CD4-positive, alpha-beta T cell treated with Interleukin-15 for 4 hours (primary cell): ENCODE measurements at places on chromosomes 2 and 18.
A peak's percentile ranks its signal among the peaks of the same experiment; 100 is the strongest.

DNA sequence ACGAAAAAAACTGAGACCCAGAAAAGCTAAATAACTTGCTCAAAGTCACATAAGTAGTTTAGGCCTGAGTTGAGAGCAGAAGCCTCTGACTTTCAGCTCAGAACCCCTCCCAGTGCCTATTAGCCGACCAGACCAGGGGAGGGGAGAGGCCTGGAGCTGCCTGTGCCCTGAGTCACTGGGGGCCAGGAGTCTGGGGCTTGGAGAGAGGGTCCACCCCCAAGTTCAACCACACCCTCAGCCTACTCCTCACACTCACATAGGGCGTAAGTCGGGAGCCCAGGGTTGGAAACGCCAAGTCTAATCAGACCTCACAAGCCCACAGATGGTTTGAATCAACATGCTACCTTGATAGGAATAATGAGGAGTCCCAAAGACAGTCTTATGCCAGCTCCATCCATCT, 12.6 kb upstream of the PKDCC start:
- no peak for DNase-seq

- DNase-seq, result peak; percentile 43
Measured at GRCh38 chr2:105934467-105934866, 189.8 kb downstream of the NCK2 start.

DNA sequence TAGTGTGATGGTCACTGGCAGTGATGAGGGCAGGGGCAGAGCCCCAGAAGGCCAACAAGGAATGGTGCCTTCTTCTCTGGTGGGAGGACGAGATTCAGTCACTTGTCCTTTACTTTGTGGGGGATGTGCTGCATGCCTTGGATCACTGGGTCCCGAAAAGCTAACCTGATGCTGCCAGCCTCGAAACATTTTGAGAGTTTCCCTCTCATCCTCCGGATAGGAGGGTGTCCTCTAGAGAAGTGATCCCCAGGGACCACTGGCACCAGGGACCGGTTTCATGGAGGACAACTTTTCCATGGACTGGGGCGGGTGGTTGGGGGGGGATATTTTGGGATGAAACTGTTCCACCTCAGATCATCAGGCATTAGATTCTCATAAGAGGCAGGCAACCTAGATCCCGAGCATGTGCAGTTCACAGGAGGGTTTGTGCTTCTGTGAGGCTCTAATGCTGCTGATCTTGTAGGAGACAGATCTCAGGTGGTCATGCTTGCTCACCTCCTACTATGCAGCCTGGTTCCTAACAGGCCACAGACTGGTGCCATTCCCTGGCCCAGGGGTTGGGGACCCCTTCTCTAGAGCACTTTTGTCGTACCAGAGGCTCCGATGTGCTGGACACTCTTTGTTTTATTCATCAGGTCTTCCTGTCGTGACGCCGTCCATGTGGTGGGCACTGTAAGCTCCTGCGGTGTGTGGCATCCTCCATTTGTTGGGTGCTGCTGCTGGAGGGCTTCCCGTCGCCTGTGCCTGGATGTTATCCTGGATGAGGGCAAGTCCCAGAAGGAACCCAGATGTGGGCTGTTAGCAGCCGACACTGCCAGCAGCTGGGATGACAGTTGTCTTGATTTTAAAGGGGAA, 68.5 kb upstream of the HDAC4 start:
- no peak for DNase-seq

GRCh38 chr2:161233858-161234431, 73.7 kb downstream of the TANK start:
- DNase-seq, result peak; percentile 21

DNA sequence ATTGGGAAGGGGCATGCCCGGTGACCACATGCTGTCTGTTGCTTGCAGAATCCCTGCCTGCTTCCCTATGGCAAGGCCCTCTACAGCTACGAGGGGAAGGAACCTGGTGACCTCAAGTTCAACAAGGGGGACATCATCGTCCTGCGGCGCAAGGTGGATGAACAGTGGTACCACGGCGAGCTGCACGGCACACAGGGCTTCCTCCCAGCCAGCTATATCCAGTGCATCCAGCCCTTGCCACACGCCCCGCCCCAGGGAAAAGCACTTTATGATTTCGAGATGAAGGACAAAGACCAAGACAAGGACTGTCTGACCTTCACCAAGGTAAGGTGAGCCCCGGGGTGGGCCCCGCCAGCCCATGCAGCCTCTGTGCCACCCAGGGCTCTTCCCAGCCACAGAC, 218.6 kb downstream of the SH3RF3 start:
- no peak for DNase-seq

DNA sequence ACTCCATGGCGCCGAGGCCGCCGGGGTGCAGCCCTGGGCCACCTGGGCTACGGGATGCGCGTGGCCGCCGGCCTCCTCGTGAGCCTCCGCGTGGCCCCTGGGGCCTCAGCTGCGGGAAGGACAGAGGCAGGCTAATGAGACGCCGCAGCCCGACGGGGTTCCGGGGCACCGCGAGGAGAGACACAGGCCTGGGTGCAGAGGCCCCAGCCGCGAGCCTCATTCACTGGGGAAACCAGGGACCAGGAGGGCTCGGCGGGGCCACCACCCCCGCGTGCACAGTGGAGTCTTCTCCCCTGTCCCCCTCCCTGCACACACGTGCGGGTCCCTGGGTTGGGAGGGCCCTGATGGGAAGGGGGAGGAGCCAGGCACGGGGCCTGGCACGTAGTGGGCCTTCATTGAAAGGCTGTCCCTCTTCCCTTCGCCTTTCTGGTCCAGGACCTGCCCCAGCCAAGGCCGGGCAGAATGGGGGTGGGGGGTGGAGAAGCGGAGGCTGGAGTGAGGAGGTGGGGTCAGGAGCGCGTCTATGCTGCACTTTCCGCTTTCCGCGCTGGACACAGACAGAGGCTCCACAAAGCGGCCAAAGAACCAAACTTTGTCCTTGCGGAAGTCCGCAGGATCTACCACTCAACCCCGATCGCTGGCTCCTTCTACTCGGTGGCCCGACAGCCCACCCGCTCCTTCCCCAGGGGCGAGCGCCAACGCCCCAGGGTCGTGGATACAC, 9.1 kb downstream of the ALPP start:
- DNase-seq, result no peak

DNA sequence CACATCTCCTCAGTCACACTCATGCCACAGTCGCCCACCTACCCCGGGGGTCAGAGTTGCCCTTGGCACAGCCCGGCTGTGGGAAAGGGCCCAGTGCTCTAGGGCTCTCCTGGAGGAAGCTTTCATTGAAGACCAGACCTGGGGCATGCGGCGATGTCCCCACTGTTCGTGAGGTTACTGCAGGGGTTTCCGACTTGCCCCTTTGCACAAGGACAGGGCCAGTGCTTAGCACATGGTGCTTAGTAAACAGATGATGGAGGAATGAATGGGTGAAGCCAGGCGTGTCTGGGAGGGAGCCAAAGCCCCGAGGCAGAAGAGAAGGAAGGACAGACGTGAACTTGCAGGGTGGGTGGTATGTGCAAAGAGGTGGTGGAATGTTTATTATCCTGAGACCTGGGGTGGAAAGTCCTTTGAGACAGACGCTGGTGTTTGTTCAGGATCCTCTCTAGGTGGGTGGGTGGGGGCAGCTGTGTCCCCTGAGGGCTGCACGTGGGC, 205.9 kb upstream of the ARL4C start:
- DNase-seq, result no peak

- no peak for DNase-seq
Measured at GRCh38 chr2:160911258-160911657, 249.0 kb upstream of the TANK start.

DNA sequence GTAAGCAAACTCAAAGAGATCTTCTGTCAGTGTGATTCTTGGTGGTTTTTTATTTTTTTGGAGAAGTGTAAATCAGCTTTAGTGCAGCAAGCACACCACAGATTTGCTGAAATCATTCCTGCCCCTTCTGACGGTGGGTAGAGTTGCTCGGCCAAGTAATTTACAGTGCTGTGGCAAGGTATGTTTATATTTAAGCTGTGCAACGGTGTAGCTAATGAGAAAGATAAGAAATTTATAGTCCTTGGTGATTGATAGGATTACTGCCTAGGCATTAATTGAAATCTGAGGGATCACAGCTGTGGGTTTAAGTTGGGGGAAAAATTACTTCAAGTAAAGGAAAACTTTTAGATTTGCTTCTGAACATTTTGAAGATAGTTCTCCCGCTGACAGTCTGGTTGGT, 286.6 kb downstream of the AGAP1 start:
- DNase-seq, result no peak

GRCh38 chr18:10020171-10020570, 106.4 kb downstream of the VAPA start:
- DNase-seq, result no peak

DNA sequence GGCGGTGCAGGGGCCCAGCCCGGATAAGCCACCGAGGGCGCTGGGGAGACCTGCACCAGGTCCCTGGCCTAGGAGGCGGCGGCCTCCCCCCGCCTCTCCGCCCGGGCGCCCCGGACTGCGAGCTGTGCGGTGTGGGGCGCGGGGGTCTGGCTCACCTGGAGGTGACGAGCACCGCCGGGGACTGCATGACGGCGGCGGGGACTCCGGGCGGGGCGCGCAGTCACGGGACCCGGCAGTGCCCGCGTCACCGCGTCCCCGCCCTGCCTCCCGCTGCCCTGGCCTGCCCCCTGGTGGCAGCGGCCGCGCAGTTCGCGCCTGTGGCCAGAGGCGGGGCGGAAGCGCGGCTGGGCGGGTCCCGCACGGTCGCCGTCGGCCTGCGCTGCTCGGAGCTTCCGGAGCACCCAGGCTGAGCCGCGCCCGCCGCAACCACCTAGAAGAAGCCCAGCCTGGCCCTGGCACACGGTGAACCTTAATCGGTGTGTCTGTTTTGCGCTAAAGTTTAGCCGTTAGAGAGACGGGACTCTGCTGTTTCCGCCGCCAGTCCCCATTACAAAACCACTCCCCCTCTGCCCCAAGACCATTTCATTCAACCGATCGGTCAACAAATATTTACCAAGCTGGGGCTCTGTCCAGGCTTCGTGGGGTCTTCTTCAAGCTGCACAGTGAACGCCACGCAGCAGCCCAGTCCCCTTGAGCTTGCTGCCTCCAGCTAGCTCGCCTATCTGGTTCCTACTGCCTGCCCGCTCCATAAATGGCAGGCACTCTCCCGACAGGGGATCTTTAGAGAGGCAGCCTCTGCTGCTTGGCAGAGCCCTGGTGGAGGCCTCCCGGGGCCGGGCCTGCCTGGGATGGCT, at the start of gene HS1BP3:
TSS of gene HS1BP3 (minus strand) at position 222 of the 854 bp plus-strand sequence. CDS start at position 187, 35 bp downstream.
- DNase-seq, result peak; percentile 90

DNA sequence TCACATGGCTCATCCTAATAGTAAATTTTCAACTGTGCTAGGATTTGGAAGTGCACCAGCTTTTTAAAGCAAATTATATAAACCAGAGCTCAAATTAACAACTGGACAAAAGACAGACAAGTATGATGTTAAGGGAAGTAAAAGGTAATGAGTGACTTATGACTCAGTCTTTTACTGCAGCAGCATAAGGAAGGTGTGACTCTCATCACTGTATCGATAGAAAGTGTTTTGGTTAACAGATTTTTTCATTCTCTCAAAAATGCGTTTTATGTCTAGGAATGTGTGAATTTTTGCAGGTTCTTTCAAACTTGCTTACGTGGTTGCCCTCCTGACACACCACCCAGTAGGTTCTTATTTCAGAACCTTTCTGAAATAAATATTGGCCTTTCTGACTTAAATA, 244.2 kb upstream of the BOD1L2 start:
- DNase-seq, result no peak

- DNase-seq, result no peak
Measured at GRCh38 chr2:126911111-126911796, 12.6 kb downstream of the TEX51 start.

- no peak for DNase-seq
Measured at GRCh38 chr2:25078170-25079049, 36.5 kb downstream of the EFR3B start.

DNA sequence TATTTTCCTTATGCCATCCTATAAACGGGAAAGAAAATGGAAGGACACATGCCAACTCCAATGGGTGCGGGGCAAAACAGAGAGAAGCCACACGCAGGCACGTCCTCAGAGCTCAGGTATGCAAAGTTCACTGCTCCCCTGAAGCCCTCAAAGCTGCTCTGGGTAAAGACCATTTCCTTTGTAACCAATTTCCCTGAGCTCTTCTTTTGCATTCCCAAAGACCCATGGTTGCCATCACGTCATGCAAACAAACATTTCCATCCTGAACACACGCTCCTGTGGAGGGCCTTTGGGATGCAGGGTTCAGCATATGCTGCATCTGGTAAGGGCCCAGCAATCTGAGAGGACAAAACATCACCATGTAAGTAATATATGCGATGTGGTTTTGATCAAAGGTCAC, 69.4 kb downstream of the EMILIN2 start:
- DNase-seq, result no peak

GRCh38 chr2:85924522-85924921, 35.7 kb upstream of the ST3GAL5 start:
- DNase-seq, result no peak

DNA sequence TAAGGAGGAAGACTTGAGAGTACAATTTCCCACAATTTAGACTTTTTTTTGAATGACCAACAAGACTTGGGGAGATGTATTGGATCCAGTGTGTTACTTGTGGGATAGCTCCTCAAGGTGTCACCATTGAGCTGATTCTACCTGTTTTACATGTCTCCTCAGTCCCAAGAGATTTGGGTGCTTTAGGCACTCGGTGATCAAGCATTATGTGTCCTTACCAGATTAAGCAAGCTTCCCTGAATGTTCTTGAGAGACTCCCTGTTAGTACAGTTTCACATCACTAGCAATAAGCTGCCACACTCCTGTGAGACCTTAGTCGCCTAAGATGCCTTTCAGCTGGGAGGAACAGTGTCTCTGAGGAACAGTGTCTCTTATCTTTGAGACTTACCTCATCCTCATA, 384.3 kb upstream of the SYT4 start:
- no peak for DNase-seq

- no peak for DNase-seq
Measured at GRCh38 chr2:215760091-215760490, 253.3 kb downstream of the MREG start.

GRCh38 chr18:27856820-27857219, 320.1 kb downstream of the CDH2 start:
- no peak for DNase-seq

DNA sequence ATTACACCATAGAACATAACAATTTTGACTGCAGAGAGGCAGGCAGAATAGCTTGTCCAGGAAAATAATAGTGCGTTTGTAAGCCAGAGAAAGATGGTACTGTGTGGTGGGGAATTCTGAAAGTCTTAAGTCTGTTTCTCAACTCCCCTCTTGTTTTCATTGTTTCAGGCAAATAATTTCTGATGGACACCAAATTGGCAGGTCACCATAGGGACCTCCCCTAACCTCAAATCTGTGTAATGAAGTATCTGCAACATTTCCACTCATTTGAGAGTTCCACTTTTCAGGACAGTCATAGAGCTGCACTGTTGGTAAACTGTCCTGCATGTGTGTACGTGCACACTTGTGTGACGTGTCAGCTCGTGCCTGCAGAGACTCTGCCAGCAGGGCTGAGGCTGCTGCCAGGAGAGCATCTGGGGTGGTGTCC, 195.6 kb downstream of the AGAP1 start:
- DNase-seq, result no peak

DNA sequence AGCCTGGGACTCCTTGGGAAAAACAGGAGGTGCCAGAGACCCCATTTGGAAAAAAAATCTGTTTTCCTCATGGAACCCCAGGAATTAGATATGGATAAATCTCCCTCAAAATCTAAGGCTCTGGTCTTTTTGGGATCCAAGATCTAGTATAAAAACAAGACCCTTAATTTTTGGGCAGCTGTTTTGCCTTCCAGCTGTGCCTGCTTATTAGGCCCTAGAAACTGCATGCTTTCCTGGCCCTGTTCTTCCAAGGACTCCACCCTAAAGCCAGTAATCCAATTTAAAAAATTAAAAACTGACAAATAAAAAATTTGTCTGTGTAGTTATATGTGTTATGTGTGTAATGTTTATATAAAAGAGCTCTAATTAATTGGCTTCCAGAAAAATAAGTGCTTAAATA, 274.6 kb downstream of the STK39 start:
- no peak for DNase-seq
